ENCODE measurements at places on chromosomes 7 and 10.

DNA sequence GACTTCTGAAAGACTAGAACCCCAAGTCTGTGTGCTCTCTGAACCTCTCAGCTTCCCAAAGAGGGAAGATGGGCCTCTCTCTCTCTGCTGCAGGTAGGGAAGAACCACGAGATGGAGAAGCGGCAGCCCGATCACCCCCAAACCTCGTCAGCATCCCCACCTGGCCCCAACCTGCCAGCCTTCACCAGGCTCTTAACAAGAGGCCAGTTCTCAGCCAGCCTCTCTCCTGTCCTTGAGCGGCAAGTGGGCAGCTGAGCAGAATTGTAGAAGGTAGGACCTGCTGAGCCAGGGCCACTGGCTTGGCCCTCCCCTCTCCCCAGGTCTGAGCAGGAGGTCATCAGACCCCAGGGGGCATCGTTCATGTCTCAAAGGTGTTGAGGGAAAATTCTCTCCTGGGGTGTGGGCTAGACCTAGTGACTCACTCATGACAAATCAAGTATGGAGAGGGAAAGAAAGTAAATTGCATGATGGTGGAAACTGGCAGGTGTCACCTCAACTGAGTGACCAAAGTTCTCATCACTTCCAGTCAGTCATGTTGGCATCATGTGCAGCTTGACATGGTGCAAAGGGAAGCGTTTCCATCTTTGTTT, 92.0 kb upstream of the GPR26 start:
- DNase-seq = no peak

DNA sequence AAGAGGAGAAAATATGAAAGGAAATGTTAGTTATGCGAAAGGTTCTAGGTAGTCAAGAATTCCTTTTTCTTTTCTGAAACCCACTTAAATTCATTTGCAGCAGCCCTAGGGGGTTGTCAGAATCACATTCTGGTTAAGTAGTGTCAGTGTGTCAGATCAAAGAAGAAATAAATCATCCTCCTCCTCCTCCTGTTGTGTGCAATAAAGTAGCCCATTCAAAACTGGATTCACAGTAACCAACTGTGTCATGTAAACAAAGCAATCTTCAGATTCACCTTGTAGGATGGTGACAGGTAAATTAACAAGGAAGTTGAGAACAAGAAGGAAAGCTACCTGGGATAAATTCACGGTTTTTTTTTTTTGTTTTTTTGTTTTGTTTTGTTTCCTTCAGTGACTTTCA, 127.5 kb downstream of the NSUN6 start:
- DNase-seq = no peak

- DNase-seq = peak; percentile 15
Measured at GRCh38 chr7:134778941-134779740, at the start of gene CALD1. CALD1 (plus strand) TSS chr7:134779634; CDS start chr7:134867734, 88,100 bp downstream.

- DNase-seq = no peak
Measured at GRCh38 chr7:100895956-100896731, 456 bp upstream of the ACHE start.

GRCh38 chr7:157433628-157434027, 96.8 kb downstream of the DNAJB6 start:
- no peak for DNase-seq

DNA sequence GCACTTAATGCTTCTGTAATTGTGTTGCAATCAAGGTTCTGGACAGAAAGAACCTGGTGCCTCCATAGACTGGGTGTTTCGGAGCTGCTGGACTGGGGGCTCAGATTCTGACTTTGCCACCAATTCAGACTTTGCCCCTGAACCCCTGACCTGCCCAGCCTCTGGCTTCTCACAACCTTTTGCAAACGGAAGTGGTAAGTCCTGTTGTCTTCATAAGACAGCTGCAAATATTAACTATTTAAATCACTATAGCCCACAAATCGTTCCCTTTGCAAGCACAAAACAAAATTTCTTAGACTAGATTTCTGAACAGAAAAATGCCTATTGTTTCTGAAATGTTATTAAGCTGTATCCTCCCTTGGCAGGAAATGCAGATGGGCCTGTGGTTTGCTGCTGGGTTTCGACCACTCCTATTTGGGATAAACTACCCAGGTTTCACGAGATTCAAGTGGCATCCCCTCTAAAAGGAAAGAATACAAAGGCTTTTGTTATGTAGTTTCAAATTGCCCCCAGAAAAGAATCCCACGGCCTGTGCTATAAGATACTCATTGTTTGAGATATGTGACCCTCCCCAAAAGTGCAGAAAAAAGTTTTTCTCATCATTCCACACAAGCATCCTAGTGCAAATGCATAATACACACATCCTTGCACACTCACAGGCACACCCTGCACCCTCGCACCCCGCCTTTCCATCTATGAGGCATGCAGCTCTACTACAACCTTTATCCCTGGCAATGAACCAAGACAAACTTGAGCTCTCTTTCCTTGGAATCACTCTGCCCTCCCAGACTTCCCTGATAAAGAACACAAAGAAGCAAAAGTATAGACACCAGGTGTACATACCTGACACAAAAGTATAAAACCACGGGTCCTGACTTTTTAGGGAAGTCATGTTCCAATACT, 209.1 kb downstream of the PRPF18 start:
- DNase-seq = no peak

- DNase-seq = no peak
Measured at GRCh38 chr7:129285111-129285510, 60.3 kb downstream of the AHCYL2 start.

DNA sequence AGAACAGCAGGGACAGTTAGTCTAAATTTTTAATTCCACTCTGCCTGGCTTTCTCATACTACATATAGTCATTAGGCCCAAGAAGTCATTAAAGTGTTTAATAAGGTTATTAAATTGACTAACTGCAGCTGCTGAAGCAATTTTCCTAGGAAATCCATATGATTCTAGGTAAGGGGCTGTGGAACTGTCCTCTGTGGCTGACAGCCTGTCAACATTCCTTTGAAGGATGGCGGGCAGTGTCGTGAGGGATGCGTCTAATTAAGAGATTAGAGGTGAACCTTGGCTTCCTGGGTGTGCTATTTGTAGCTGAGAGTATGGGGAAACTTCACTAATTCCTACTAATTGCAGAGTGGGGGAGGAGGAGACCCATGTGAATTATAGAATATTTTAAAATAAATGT, 64.6 kb downstream of the SNX10 start:
- DNase-seq = no peak

GRCh38 chr7:5342631-5343030, 59.9 kb downstream of the SLC29A4 start:
- DNase-seq = no peak

GRCh38 chr7:22481726-22482125, 18.3 kb downstream of the STEAP1B start:
- DNase-seq = no peak

GRCh38 chr7:44280993-44281721, 44.2 kb downstream of the CAMK2B start:
- DNase-seq = no peak

DNA sequence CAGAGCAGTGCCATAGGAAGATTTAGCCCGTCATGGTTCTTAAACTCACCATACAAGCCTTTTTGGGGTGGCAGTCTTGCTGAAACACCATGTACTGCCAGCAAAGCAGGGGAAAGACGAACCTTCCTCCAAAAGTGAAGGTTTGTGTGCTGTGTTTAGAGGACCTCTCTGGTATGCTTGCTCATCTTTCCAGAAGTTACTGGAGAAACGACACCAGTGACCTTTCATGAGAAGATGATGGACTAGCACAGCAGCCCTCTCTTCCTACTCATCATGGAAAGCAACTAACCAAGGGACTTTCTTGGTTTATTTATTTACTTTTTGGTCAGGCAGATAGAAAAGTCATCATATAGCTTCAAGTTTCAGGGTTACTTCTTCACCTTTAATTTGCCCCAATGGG, 247.4 kb downstream of the PTEN start:
- no peak for DNase-seq

- DNase-seq = no peak
Measured at GRCh38 chr7:55521917-55522902, 50.1 kb downstream of the VOPP1 start.

DNA sequence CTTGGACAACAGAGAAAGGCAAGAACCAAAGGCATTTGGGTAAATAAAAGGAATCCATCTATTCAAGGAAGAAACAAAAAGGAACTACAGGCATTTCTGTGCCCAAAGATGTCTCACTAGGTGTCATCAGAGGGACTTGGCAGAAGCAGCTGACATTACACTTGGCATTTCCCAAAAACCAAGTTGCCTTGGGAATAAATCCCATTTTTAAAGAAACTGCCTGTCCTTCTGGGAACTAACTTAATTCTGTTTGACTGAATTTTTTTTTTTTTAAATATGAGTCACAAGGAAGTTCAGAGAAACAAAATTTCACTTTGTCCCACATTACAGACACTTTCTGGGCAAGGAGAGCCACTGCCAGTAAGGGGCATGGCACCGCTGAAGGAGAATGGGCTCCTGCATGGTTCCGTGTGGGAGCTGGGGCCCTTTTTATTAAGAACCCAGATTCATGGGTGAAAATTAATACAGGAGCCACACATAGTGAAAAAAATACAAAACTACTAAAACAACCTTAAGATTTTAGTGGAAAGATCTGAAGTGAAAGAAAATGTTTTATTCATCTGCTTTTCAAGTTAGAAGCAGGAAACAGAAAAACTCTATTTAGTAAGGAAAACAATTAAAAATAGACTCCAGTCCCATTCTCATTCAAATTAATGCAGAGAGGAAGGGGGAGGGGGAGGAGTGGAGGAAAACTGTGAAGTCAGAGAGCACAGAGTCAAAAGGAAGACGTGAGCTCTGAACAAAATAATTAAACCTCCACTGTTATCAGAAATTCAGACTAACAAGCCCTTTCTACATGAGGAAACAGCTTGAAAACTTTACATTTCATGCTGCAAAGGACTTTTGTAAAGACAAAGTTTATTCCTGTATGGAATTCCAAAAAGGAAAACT, 118.4 kb upstream of the PDLIM1 start:
- peak; percentile 53 for DNase-seq

- DNase-seq = no peak
Measured at GRCh38 chr10:43077421-43078171, 727 bp downstream of the RET start.

DNA sequence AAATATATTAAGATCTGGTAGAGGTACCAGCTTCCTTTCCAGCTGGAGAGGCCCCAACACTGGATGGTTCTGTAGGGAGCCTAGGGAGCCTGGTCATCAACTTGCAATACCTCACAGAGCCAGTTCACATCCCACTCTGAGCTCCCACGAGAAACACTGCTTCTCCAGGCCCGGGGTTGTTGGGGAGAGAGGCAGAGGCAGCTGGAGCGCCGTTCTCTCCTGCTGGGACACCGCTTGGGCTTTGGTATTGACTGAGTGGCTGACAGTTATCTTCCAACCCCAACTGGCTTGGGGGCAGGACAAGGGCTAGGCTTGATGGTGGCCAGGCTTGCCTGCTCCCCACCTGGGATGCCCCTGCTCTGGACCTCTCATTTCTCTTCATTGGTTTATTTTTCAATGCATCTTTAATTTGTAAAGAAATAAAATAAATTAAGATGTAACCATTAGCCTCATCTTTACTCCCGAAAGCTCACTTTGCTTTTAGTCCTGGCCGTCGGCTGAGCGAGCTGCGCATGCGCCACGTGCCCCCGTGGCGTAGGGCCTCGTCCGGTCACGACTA, 10.0 kb upstream of the CHCHD1 start:
- DNase-seq = peak; percentile 89

DNA sequence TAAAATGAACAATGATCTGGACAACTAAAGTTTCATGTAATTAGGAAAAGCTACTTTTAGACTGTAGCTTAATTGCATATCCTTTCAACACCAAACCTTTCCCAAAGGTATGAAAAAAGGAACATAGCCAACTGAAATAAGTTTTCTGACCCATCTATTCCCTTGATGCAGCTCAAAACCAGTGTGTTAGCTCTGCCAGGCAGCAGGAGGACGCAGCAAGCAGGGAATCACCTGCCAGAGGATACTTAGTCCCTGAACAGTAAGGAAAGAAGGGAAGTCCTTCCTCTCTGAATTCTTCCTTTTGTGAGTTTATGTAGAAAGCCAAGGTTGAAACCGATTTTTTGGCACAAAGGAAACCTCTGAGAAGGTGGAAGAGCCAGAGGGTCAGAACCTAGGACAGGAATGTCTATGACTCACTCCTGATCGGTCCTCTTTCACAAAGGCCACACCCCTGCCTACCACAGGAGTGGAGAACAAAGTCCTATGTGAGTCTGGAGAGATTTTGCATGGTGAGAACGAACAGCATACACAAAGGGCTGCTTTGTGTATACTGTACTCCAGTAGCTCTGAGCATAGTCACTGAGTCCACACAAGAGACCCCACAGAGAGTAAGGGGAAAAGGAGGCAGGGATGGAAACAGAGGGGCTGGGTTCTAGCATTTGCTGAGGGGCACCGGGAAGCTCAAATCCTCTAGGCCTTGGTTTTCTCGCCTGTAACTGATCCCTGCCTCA, 68.8 kb upstream of the GSDME start:
- no peak for DNase-seq

- no peak for DNase-seq
Measured at GRCh38 chr7:158134824-158135223, 452.8 kb downstream of the PTPRN2 start.

- no peak for DNase-seq
Measured at GRCh38 chr7:29565982-29566746, 2.5 kb downstream of the PRR15 start.

GRCh38 chr10:117160567-117160966, 22.5 kb upstream of the VAX1 start:
- DNase-seq = no peak

DNA sequence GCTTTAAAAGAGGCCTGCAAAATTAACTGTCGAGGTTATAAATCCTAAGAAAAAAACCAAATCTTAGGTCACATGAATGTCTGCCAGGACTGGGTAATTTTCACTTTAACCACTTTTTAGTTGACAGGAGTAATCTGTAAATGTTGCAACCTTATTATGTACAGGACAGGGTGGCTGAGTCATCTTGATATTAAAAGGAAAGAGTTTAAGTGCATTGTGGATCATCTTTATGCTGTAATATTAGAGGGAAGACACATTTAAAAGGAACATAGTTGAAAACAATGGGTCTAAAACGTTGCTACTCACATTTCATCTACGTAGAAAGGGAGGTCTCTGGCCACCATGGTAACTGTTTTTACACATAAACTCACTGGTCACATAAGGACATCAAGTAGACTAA, 115.5 kb downstream of the LSMEM1 start:
- no peak for DNase-seq

GRCh38 chr7:22137026-22137425, 191.3 kb upstream of the CDCA7L start:
- DNase-seq = no peak

GRCh38 chr7:4134631-4135030, 547.5 kb upstream of the FOXK1 start:
- no peak for DNase-seq

DNA sequence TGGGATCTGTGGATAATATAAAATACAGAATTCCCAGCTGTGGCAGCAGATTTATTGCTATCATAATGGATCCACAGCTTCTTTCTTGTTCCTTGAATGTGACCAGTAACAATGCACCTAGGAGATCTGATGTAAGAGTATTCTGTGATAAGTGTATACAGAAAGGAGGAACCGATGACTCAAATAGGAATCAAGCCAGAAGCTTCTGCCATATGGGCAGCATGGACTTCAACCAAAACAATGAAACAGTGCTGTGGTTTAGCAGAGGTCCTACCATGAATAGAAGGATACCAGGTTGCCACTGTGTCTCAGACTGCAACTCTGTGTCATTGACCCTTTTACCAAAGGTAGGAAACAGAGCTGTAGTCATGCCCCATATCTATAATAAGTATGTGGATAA, 81.8 kb downstream of the PTPRZ1 start:
- DNase-seq = no peak
